NCI-H226 (cell line): ENCODE measurements at places on chromosomes 3 and 15.

DNA sequence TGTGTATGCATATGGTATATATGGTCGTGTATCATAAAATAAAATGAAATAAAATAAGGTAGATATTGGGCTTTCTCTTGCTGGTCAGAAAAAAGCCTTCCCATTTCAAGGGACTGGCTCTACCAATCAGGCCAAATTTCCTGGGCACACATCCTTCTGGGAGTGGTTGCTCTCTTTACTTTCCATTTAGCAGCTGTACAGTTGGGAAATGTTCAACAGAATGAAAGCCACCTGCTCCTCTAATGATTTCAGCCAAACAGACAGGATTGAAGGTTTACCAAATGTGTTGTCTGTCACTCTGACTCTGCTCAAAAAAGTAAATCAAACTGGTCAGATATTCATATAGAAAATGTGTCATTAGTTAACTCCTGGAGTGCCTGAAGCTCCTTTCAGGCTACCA is 380.4 kb downstream of the ROBO2 start:
- DNase-seq = no peak

DNA sequence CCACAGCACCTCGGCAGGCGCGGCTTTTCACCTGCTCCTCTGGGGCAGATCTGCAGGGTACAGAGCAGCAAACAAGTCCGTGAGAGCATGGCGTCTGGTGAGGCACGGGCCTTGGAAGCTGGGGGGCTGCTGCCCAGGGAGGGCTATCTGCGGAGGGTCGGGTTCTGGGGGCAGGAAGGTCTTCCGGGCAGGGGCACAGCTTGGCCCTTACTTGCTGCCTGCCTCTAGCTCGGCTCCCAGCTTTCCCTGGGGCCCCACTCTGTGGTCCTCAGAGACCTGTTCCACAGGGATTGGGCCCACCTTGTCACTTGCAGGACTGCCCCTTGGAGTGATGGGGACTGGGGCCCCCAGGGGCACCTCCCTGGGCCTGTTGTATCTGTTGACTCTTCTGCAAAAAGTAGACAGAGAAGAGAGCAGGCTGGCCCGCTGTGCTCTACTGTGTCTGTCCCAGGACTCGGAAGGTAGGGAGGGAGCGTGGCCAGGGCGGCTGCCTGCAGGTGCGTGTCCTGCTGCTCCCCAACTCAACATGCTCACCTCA is 84.1 kb downstream of the TBC1D2B start:
- DNase-seq = no peak

GRCh38 chr3:103210583-103210982 is 775.8 kb downstream of the ZPLD1 start:
- no peak for DNase-seq

DNA sequence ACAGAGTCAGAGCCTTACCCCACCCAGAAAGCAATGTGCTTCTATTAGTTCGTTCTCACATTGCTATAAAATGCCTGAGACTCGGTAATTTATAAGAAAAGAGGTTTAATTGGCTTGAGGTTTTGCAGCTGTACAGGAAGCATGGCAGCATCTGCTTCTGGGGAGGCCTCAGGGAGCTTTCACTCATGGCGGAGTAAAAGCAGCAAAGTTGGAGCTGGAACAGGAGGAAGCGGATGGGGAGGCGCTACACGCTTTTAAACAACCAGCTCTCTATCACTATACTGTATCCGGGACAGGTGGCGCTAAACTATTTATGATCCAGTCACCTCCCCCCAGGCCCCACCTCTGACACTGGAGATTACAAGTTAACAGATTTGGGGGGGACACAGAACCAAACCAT is 176.3 kb upstream of the BHLHE40 start:
- DNase-seq = no peak

- no peak for DNase-seq
Observed at GRCh38 chr3:157810924-157811718, 295.1 kb downstream of the SHOX2 start.

- DNase-seq = no peak
Observed at GRCh38 chr3:162029736-162030135, 533.1 kb downstream of the OTOL1 start.

DNA sequence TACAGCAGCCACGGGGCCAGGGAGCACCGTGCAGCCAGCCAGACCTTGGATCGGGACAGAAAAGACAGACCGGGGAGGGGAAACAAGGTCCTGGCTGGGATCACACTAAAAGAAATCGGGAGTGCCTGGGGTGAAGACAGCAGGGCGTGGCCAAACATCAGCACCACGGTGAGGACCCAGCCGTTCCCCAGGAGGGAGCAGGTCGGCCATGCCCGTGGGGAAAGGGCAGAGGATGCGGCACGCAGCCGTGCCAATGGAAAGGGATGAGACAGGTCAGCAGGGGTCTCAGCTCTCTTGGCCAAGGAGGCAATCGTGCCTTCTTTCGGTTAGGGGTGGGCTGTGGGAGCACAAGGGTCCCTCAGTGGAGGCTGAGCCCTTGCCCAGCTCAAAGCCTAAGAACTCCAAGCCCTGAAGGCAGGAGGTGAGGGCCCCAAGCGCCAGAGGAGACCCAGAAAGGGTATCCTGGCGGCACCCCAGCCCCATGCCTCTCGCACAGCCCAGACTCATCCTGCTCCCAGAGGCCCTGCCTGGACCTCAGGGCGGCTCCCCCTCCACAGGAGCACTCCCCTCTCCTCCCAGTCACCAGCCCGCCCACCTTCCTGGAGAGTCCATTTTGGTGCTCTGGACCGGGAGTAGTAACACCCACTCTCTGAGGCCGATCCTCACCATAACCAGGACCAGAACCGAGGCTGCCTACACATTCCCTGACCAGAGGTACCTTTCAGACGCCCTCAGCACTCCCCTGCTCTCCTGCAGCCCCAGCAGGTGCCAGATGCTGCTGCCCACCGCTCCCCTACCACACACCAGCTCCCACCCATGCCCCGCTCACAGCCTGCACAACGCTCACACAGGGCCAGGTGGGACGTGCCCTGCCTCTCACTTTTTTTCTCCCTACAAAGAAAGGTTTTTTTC is 23.2 kb upstream of the OCA2 start:
- DNase-seq = no peak

DNA sequence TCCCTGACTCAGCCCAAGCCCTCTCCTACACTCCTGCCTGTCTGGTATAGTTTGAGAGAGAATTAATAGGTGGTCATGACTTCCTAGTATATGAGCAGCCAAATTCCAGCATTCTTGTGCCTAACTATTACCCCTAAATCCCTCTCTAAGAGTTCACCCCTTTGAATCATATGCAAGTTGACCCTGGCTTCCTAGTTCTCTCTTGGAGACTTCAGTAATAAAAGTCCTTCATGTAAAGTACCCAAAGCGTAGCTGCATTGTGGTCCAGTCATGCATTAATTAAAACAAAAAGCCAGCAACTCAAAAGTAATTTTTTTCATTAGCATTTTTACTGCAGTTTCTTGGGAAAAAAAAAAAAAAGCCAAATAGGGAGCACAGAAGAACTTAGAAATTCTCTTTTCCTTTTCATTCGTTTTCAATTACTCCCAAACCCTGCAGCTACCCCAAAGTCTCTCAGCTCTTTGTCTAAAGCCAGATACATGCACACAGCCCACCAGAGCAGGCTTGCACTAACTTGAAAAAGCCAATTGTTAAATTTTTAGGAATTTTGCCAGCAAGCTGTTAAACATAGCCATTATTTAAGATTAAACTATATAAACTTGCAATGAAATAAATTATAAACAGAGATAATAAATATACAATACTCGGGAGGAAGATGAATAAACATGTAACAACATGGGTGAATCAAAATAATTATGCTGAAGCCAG is 50.1 kb upstream of the STT3B start:
- DNase-seq = no peak

GRCh38 chr3:49166752-49167556 is 823 bp upstream of the CCDC71 start:
- no peak for DNase-seq

- DNase-seq = peak; percentile 26
Observed at GRCh38 chr15:93029836-93030429, 59.1 kb downstream of the RGMA start.

- DNase-seq = peak; percentile 58
Observed at GRCh38 chr3:153209596-153209995, 47.6 kb downstream of the RAP2B start.

GRCh38 chr15:27550635-27551034 is 548.5 kb downstream of the OCA2 start:
- DNase-seq = no peak

GRCh38 chr3:154122912-154123559 is 1.8 kb downstream of the ARHGEF26 start:
- DNase-seq = peak; percentile 78

- DNase-seq = no peak
Observed at GRCh38 chr15:89781055-89781454, 4.9 kb downstream of the MESP2 start.

DNA sequence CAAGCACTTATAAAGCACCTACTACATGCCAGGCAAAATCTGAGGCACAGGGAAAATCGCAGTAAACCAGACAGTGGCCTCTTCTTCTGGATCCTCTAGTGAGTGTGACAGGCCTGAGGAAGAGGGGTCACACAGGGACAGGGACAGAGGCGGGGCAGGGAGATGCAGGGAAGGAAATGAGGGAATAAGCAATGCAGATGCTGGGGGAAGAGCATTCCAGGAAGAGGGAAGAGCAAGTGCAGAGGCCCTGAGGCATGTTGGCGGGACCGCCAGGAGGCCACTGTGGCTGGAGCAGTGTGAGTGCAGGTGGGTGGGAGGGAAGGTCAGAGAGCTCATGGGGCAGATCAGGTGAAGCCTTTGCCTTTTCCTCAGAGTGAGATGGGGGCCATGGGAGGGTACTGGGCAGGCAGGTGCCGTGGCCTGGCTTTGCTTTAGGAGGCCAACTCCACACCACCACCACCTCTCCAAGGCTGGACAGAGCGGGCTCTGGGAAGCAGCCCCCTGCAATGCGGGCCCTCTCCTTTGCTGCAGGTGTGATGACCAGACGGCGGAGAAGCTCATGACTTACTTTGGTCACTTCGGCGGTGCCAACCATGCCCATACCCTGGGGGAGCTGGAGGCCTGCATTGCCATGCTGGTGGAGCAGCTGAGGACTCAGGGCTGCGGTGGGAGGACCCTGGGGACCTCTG is 26.8 kb upstream of the GP9 start:
- no peak for DNase-seq

GRCh38 chr3:103889675-103890074 is 1454.9 kb downstream of the ZPLD1 start:
- no peak for DNase-seq

DNA sequence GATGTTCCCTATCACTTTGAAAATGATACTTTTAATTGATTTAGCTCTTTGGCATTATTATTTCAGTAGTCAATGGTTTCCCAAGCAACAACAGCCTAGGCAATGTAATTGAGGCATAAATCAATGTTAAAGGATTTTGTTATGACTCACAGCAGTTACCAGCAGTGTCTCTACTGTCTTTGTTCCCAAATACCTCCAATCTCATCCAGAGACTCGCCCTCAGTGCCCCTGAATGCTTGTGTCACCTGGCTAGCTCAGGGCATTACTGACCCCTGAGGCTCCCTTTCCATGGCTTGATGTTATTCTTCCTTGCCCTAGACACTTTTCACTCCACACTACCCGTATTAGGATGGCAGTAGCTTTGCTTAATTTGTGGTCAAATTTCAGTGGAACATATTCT is 227.2 kb downstream of the SQOR start:
- DNase-seq = no peak

DNA sequence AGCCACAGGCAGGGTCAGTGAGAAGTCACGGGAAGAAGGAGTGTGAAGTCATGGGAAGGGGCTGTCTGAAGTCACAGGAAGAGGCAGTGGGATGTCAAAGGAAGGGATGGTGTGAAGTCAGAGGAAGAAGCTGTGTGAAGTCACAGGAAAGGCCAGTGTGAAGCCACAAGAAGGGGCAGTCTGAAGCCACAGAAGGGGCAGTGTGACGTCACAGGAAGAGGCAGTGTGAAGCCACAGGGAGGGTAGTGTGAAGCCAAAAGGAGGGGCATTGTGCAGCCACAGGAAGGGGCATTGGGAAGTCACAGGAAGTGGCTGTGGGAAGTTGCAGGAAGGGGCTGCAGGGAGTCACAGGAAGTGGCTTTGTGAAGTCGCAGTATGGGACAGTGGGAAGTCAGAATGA is 35.1 kb downstream of the GASK1A start:
- DNase-seq = no peak

DNA sequence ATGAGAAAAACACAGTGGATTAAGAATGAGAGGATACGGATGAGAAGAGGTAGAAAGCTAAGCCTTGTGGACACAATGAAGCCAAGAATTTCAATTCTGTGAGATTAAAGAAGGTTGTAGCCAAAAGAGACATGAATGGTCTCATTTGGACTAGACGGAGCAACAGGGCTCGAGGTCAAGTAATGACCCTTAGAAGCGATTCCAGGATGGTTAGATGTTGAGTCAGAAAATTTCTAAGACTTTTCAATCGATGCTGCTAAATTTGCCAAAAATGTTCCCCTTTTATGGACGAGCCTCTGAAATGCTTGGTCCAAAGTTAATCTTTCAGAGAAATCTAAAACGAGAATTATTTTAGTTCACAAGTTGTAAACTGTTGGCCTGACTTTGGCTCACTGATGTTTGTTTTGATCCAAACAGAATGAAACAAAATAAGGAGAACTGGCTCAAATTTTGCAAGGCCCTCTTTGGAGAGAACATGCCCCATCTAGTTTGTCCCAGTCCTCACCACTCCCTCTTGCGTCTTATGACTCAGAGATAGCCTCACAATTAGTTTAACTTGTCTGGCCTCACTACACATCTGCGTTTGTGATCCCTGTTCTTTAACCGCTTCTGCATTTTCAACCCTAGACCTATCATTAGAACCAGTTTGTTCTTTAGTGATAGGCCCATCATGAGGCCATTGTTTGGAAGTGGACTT is 235.5 kb downstream of the PDZRN3 start:
- no peak for DNase-seq

- no peak for DNase-seq
Observed at GRCh38 chr3:192842711-192843110, 74.9 kb downstream of the MB21D2 start.

DNA sequence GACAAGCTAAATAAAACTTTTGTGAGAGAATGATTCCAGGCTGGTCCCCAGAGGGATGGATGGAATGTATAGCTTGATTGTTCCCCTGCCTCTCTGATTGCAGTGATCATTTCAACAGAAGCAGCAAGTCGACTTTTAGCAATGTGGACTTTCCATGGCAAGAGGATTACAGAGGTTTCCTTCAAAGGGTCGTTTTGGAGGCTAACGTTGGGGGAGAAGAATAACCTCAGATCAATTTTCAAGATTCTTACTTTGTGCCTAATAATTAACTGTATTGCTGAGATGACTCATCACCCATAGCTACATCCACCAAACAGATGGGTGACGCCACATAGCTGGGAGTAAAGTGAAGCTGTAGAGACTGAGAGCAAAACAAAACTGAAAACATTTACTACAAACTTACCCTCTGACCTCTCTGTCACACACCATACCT is 79.9 kb downstream of the GTPBP8 start:
- DNase-seq = no peak
